Upper lobe of right lung (tissue), 1 donor: ENCODE measurements at places on chromosomes 13 and 19. TPM values are rescaled to one million over a fixed set of nuclear protein-coding genes. Genes with fewer than 3 reads are reported as not detected.

Gene GRK1
- total RNA-seq, result 0.09 TPM

Gene COL4A2
- 273 TPM for total RNA-seq

Gene ZNF506
- 22.1 TPM for total RNA-seq

DNA sequence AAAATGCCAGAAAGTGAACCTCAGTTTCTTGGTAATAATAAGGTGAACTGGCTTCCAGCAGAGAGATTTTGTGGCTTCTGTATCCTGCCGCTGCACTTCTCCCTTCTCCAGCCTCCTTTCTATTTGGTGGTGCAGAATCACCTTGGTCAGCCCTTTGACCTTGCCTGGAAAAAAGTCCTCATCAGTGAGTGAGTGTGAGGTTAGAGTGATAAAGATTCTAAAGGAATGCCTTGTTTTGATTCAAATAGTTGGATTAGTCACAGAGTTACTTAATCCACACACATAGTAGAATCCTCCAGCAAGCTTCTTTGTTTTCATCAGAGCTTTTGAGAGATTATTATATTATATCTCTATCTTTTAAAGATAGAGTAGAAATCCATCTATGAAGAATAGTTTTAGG is 140.9 kb downstream of the KCNRG start:
- no peaks in the 10 kb centered on the region for H3K4me1 ChIP-seq
- H3K4me3 ChIP-seq, result no peak overlapping the region
- no peak overlapping the region for H3K27ac ChIP-seq
- H3K27me3 ChIP-seq, result no peaks in the 10 kb centered on the region
- H3K36me3 ChIP-seq, result no peaks in the 10 kb centered on the region
- no peak for DNase-seq

- H3K4me1 ChIP-seq, result peaks cover 20% of the 10 kb centered on the region
- no peak overlapping the region for H3K27ac ChIP-seq
- DNase-seq, result no peak
- peaks cover 100% of the 10 kb centered on the region for H3K36me3 ChIP-seq
Measured at GRCh38 chr19:38842439-38843174, 7.2 kb downstream of the HNRNPL start.

DNA sequence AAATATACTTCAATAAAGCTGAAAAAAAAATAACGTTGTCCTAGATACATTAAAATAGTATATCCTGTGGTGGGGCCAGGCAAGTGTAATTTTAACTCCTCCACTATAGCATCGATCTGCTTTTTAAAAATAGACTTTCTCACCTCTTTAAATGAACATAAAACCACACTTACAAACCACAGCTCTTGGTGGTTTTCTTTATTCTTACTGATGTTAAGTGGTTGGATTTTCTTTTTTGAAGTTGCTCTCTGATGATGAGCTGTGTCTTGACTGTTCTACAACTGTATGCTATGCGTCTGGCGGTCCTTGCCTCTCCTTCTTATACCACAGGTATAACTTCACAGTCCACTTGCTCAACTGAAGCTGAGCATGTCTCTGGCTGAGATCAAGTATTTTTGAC is 721.5 kb upstream of the KLHL1 start:
- no peak overlapping the region for H3K27ac ChIP-seq
- no peak overlapping the region for H3K4me3 ChIP-seq
- H3K27me3 ChIP-seq, result no peaks in the 10 kb centered on the region
- no peaks in the 10 kb centered on the region for H3K4me1 ChIP-seq

DNA sequence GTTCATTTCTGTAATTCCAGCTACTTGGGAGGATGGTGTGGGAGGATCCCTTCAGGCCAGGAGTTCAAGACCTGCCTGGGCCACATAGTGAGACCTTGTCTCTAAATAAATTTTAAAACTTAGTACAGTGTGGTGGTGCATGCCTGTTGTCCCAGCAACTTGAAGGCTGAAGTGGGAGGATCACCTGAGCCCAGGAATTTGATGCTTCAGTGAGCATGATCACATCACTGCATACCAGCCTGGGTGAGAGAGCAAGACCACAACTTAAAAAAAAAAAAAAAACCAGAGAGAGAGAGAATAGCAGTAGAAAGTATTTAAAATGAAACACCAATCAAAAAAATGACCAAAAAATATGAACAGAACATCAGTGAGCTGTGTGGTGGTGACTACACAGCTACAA is 7.1 kb upstream of the ZNF823 start:
- H3K4me1 ChIP-seq, result no peaks in the 10 kb centered on the region
- H3K27me3 ChIP-seq, result no peaks in the 10 kb centered on the region
- H3K27ac ChIP-seq, result no peak overlapping the region
- no peaks in the 10 kb centered on the region for H3K36me3 ChIP-seq

- H3K27me3 ChIP-seq, result no peaks in the 10 kb centered on the region
- DNase-seq, result no peak
- H3K36me3 ChIP-seq, result no peaks in the 10 kb centered on the region
- H3K4me1 ChIP-seq, result no peaks in the 10 kb centered on the region
Measured at GRCh38 chr13:109271061-109271460, 515.3 kb downstream of the IRS2 start.

DNA sequence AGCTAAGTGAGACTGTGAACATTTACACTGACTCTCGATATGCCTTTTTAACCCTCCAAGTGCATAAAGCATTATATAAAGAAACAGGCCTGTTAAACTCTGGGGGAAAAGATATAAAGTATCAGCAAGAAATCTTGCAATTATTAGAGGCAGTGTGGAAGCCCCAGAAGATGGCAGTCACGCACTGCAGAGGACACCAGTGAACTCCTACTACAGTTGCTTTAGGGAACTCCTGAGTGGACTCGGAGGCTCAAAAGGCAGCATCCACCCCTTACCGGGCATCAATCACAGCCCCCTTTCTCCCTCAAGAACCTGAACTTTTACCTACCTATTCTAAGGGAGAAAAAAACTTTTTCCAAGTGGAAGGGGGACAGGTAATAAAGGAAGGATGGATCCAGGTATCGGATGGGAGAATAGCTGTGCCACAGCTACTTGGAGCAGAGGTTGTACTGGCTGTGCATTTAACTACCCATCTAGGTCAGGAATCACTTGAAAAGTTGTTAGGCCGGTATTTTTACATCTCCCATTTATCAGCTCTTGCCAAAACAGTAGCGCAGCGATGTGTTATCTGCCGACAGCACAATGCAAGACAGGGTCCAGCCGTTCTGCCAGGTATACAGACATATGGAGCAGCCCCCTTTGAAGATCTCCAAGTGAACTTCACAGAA is 80.1 kb downstream of the ZNF486 start:
- peak; percentile 66 for DNase-seq
- no peaks in the 10 kb centered on the region for H3K27me3 ChIP-seq
- no peak overlapping the region for H3K4me3 ChIP-seq
- H3K4me1 ChIP-seq, result peaks cover 4% of the 10 kb centered on the region
- H3K36me3 ChIP-seq, result no peaks in the 10 kb centered on the region
- no peak overlapping the region for H3K27ac ChIP-seq

GRCh38 chr19:3613818-3614661 is 7.4 kb upstream of the TBXA2R start:
- H3K4me3 ChIP-seq, result no peak overlapping the region
- DNase-seq, result no peak
- peaks cover 4% of the 10 kb centered on the region for H3K4me1 ChIP-seq

- peaks cover 48% of the 10 kb centered on the region for H3K27me3 ChIP-seq
- H3K36me3 ChIP-seq, result no peaks in the 10 kb centered on the region
- no peak for DNase-seq
- peak within 1 kb of the TSS; percentile 30 for H3K4me3 ChIP-seq
- H3K27ac ChIP-seq, result no peak within 1 kb of the TSS
Measured at GRCh38 chr19:15508035-15508710, at the start of gene CYP4F22. TSS of gene CYP4F22 (plus strand) at chr19:15508525. CDS start at chr19:15525337, 16,812 bp downstream.

- DNase-seq, result no peak
- H3K27me3 ChIP-seq, result no peaks in the 10 kb centered on the region
Measured at GRCh38 chr19:1997353-1998233, 17.9 kb downstream of the BTBD2 start.

- no peak for DNase-seq
- H3K27me3 ChIP-seq, result no peaks in the 10 kb centered on the region
- no peaks in the 10 kb centered on the region for H3K4me1 ChIP-seq
Measured at GRCh38 chr19:19094513-19094912, 30.7 kb downstream of the SLC25A42 start.
